Naive thymus-derived CD4-positive, alpha-beta T cell (primary cell): ENCODE measurements at places on chromosomes 3 and 15. TPM values are rescaled to one million over a fixed set of nuclear protein-coding genes. Genes with fewer than 3 reads are reported as not detected.

GRCh38 chr3:187852842-187853730 is 107.8 kb upstream of the BCL6 start:
- DNase-seq, result no peak

The PLSCR2 gene
- not detected for polyA plus RNA-seq

GRCh38 chr3:85297291-85297690 is 338.5 kb downstream of the CADM2 start:
- no peak for DNase-seq

GRCh38 chr15:58264053-58264971 is 126.1 kb downstream of the AQP9 start:
- no peak for DNase-seq

The STXBP5L gene
- polyA plus RNA-seq, result not detected

The PLCD1 gene
- polyA plus RNA-seq, result 13.1 TPM

- no peak for DNase-seq
Observed at GRCh38 chr3:125186261-125186787, 26.2 kb downstream of the SLC12A8 start.

The GPD1L gene
- 10.6 TPM for polyA plus RNA-seq

The FGF7 gene
- 0.11 TPM for polyA plus RNA-seq
